ENCODE measurements at places on chromosomes 3 and 15. TPM values are rescaled to one million over a fixed set of nuclear protein-coding genes. Genes with fewer than 3 reads are reported as not detected.

The TNFAIP8L3 gene
- total RNA-seq: 4.4 TPM

The NANOGP8 gene
- not detected for total RNA-seq

The THSD4 gene
- 23.4 TPM for total RNA-seq

The CCR3 gene
- not detected for total RNA-seq

The MYRIP gene
- total RNA-seq: not detected

The ASB14 gene
- not detected for total RNA-seq

The PLA2G4D gene
- not detected for total RNA-seq

The SNX33 gene
- total RNA-seq: 16.1 TPM

The KNL1 gene
- total RNA-seq: 6.4 TPM

Data from A549 treated with DMSO at 1 μM for 4 hours (cell line).